ENCODE measurements at places on chromosomes 3 and 15.
A peak's percentile ranks its signal among the peaks of the same experiment; 100 is the strongest.

DNA sequence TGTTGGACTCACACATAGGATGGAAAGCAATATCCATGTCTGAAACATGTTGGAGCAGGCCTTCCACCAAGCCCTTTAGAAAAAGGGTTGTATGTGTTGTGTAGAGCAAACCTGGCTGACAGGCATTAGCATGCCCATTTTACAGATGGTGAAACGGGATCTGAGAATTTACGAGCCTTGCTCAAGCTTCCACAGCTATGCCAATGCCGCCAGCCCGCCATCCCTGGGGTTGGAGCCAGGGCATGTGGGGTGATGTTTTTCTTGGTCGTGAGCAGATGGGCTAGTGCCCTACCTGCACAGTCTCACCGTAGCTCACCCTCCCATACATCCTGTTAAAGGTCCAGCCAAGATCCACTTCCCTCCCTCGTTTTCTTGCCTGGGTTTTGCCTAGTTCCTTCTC is 97.5 kb upstream of the TLE3 start:
- DNase-seq, result no peak

GRCh38 chr3:128490915-128491690 is 1.9 kb downstream of the GATA2 start:
- DNase-seq, result no peak

DNA sequence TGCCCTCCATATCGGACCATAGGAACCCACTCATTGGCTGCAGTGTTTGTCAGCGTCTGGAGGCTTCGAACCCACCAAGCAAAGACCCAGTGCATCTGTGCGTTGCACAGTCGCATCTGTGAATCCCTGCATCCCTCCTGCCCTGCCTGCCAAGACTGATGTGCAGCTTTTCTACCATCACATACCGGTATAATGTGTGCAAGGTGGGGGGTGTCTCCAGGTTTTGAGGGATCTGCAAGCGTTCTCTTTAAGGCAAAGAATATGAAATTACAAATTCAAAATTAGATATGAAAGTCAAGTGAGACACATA is 288 bp upstream of the NME9 start:
- DNase-seq, result no peak

DNA sequence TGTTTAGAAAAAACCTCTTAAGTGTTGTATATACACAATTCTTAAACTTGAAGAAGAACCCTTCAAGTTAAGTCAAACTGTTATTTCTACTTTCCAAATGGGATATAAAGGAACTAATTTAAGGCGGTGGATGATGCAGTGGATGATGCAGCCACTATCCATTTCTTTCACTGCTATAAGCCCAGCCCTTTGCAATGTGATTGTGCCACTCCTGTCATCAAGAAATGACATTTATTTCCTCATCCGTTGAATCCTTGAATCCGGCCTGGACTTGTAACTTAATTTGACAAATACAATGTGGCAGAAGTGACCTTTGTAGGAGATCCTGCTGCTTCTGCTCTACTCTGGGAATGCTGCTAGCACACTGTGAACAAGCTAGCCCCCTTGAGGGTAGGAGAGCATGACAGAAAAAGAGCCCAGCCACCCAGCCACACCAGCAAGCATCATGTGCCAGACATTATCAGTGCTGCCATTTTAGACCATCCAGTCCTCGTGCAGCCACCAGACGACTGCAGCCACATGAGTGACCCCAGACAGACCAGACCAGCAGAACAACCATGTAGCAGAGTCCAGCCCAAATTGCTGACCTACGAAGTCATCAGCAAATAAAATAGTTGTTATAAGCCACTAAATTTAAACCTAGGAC is 47.4 kb downstream of the UACA start:
- no peak for DNase-seq

- no peak for DNase-seq
Measured at GRCh38 chr15:66912441-66912840, 153.0 kb upstream of the SMAD3 start.

GRCh38 chr3:4945324-4945723 is 33.9 kb upstream of the BHLHE40 start:
- no peak for DNase-seq

- DNase-seq, result peak; percentile 5
Measured at GRCh38 chr3:11690863-11691766, 47.4 kb upstream of the VGLL4 start.
